Stimulated activated CD4-positive, alpha-beta T cell treated with anti-CD3 and anti-CD28 coated beads, Interleukin-1b, Interleukin-23, amount 100 ng/mL, for 1 hour (primary cell): ENCODE measurements at places on chromosomes 11 and 22.

GRCh38 chr22:21082248-21082647 lies 36.5 kb downstream of the LRRC74B start:
- no peak for DNase-seq

- DNase-seq: no peak
Observed at GRCh38 chr22:36360871-36361383, 26.8 kb downstream of the MYH9 start.

GRCh38 chr11:69355959-69356702 lies 62.2 kb downstream of the MYEOV start:
- DNase-seq: no peak

DNA sequence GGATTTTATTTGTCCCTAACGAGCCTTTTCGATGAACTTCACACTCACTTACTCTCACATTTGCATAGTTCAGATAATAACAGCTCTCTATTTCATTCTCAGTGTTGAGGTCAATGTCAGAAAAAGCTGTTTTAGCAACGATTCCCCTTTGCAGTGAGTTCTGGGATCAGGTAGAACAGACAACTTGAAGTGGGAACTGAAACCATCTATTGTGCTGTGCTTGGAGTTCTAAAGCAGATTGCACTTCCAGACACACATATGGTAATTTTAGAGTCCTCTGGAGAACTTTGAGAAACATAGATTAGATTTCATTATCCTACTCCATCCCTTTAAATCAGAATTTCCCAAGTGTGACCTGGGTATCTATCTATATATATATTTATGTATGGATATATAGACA lies 124.6 kb upstream of the BLID start:
- no peak for DNase-seq

- no peak for DNase-seq
Observed at GRCh38 chr22:46234969-46235368, 15.1 kb downstream of the CDPF1 start.
